ENCODE measurements at places on chromosomes 4 and X.

DNA sequence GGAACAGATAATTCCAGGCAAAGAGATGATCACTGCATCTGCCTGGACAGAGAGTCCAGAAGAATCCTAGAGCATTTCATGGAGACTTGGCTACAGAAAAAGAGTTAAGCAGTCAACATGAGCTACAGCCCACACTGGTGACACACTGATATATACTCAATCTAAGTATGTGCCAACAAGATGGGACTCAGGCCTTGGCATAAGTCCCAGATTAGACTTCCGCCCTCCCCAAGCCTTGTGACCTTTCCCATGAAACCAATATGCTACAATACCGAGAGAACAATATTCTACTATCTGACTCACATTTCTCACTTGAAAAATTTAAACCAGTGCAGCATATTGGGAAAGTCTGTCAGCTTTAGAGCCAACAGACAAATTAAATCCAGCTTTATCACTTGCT is 65.7 kb upstream of the SLITRK2 start:
- no peak for DNase-seq

- no peak for DNase-seq
Measured at GRCh38 chr4:16122784-16123183, 39.0 kb upstream of the PROM1 start.

GRCh38 chr4:91751961-91752360 is 551.8 kb upstream of the GRID2 start:
- DNase-seq, result no peak

DNA sequence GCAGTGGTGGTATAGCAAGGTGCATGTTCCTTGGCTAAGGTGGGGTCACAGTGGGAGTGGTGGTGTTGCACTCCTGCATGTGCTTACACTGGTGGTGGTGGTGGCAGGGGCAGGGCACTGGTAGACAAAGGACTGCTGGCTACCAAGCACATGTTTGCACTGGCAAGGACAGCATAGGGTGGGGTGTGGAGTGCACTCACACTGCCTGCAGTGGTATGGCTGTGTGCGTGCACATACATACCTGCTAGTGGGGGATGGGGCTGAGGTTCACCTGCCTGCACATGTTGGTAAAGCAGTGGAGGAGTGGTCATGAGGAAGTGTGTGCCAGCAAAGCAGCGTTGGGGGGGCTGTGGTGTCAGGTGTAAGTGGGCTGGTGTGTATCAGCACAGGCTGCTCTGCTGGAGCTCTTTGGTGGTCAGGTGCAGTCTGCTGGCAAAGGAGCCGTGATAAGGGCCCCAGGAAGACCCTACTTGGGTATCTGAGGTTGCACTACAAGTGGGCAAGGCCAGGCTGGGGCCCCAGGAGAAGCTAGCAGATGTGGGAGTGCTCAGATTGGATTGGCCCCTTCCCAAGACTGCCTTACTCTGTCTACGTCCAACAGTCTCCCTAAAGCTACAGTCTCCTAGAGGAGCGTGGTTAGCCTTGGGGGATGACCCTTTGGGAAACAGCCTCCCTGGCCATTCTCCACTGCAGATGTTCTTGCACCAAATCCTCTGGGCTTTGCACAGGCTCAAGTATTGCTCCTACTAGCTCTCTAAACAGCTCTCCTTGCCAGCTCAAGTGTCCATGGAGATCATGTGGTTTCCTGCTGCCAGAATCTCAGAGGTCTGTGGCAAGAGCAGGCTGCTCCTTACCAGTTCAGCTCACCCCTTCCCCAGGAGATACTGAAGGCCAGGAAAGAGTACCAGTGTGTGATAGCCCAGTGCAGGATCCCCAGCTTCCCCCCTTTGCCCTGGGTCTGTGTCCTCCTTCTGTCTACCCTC is 486.3 kb upstream of the PABPC4L start:
- DNase-seq, result no peak

DNA sequence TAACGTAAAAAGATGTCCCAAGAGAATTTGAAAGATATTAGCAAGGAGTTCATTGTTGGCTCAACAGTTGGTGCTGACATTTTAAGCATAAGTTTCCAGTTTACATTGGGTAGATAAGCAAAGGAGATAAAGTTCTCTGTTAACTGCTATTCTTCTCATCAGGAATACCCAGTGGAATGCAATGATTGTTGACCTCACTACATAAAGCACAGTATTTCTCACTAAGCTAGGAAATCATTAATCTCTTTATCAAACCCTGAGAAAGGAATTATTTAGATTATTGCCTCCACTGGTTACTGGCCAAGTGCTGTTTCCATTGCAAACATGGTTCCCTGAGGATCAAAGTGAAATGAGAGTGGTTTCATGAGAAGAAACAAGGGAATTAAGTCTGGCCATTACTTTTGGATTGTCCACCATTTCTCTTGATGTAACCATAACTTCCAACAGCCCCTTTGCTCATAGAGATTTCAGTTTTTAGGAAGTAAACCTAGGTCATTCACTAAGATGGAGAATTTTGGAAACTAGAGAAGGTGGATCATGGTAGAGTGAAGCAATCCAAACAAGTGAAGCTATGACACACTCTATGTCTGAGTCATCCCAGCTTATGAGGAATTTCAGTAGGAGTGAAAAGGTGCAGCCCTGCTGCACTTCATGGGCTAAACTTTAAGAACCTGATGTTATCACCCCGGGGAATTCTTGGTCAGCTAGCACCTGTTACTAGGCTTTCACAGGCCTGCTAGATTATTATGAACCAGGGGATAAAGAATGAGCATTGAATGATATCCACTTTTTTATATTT is 163.4 kb downstream of the AREG start:
- DNase-seq, result no peak

- no peak for DNase-seq
Measured at GRCh38 chr4:169723207-169723965, 34.4 kb downstream of the HPF1 start.

GRCh38 chr4:6362896-6363295 is 93.2 kb downstream of the WFS1 start:
- peak; percentile 68 for DNase-seq

DNA sequence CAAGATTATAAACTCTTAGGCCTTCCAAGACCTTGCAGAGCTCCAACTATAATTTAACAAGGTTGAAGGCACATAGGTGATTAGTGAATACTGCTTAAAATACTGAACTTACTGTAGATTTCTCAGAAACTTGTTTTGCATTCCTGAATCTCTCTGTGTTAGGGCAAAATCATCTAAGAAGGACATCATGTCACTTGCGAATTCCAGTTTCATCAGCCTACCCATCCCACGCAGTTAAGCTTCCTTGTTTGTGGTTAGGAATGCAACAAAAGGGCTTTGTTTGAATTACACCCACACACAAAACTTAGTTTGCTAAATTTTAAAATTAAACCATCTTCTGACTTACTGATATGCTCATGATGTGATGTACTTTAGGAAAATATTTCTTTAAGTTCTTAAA is 174.0 kb downstream of the SOWAHB start:
- no peak for DNase-seq

DNA sequence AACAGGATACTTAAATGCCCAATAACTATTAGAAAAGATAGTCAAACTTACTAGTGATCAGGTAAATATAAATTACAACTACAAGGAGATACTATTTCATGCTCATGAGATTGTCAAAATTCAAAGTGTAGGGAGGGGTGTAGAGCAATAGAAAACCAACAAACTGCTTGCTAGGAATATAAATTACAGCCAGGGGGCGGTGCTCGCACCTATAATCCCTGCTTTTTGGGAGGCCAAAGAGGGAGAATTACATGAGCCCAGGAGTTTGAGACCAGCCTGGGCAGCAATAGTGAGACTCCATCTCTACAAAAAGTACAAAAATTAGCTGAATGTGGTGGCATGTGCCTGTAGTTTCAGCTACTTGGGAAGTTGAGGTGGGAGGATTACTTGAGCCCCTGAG is 556.5 kb upstream of the NR3C2 start:
- no peak for DNase-seq
